ENCODE measurements at places on chromosomes 6 and 20. TPM values are rescaled to one million over a fixed set of nuclear protein-coding genes. Genes with fewer than 3 reads are reported as not detected.

Gene AKIRIN2
- total RNA-seq: 30.6 TPM

Gene FAM184A
- 7.0 TPM for total RNA-seq

Gene FERMT1
- under 0.01 TPM for total RNA-seq

Gene COX4I2
- total RNA-seq: not detected

Gene TREML2
- 0.15 TPM for total RNA-seq

Gene C20orf204
- 1.3 TPM for total RNA-seq

DNA sequence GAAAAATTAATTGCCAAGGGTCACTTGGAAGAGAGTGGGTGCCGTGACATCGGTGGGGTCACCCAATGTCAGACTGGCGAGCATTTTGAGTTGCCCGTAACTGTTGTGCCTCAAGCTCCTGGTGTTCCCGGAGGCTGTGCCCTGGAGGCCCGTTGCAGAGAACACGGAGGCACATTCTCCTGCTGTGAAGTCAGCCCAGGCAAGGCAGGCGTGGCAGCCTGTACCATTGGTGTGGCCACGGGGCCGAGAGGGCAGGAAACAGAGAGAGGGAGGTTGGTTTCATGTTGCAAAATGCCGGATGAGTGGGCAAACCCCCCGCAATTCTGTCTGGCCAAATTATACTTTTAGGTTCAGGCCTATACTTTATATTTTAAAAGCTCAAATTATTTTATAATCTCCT, 81.2 kb downstream of the THBS2 start:
- H3K4me1 ChIP-seq: no peaks in the 10 kb centered on the region
- no peaks in the 10 kb centered on the region for H3K27me3 ChIP-seq
- no peak overlapping the region for H3K4me3 ChIP-seq

- no peaks in the 10 kb centered on the region for H3K36me3 ChIP-seq
- no peak overlapping the region for H3K4me3 ChIP-seq
- DNase-seq: no peak
- H3K27ac ChIP-seq: no peak overlapping the region
- no peaks in the 10 kb centered on the region for H3K4me1 ChIP-seq
These were observed 121.2 kb downstream of the INSM1 start for GRCh38 chr20:20489054-20489453.

DNA sequence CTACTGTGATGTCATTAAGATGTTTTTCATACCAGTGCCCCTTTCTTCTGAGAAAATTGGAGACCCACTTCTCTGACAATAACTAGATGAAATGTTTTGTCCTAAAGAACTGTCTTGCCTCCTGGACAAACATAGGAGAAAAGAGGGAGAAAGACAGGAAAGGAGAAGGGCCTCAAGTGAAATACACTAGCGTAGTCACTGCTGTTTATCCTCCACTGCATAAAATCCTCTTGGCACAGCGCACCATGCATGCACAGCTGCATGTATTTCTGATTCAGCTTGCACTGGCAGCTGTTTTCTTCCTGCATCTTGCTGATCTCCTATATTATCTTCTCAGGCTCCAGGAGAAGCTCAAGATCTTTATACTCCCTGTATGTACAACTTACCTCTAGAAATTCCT, 158.0 kb upstream of the BMP5 start:
- H3K27ac ChIP-seq: no peak overlapping the region
- H3K36me3 ChIP-seq: no peaks in the 10 kb centered on the region
- H3K4me3 ChIP-seq: no peak overlapping the region
- H3K4me1 ChIP-seq: no peaks in the 10 kb centered on the region
- no peak for DNase-seq

DNA sequence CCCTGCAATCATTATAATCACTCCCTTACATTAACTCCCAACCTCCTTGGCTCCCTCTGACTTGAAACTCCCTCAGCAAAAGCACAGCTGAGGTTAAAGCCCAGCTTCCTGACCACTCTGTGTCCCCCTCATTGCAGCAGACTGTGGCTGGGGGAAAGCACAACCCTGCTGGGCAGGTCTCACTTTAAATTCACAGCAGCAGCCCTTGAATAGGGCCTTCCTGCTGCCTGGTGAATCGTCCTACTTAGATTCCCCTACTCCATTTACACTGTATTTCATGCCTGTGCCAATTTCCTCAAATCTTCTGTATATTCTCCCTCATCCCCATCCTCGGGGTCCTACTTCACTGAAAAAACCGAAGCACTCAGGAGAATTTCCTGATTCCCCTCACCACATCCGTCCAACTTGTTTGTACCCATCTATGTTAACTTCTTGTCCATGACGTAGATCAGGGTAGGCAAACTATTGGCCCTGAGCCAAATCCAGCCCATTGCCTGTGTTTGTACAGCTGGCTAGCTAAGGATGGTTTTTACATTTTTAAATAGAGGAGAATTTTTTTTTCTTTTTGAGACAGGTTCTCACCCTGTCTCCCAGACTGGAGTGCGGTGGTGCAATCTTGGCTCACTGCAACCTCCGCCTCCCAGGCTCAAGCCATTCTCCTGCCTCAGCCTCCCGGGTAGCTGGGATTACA, 31.5 kb upstream of the GCM1 start:
- no peak overlapping the region for H3K27ac ChIP-seq
- H3K36me3 ChIP-seq: no peaks in the 10 kb centered on the region
- no peaks in the 10 kb centered on the region for H3K27me3 ChIP-seq
- peak; percentile 75 for DNase-seq
- no peaks in the 10 kb centered on the region for H3K4me1 ChIP-seq
- H3K4me3 ChIP-seq: no peak overlapping the region

DNA sequence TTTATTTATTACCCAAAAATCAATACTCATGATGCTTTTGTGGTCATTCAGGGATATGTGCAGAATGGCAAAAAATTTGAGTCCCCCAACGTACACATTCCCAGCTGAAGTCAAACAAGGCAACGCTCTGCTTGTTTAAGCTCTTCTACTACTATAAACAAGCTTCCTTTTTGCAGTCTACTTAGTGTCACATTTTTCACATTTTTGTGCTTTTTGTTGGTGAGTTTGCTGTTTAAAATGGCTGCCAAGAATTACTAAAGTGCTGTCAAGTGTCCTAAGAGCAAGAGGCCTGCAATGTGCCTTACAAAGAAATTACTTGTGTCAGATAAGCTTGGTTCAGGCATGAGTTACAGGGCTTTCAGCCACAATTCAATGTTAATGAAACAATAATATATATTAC, 2.1 kb downstream of the WFDC8 start:
- no peaks in the 10 kb centered on the region for H3K4me1 ChIP-seq
- no peak overlapping the region for H3K4me3 ChIP-seq
- H3K27ac ChIP-seq: no peak overlapping the region
- H3K27me3 ChIP-seq: no peaks in the 10 kb centered on the region

DNA sequence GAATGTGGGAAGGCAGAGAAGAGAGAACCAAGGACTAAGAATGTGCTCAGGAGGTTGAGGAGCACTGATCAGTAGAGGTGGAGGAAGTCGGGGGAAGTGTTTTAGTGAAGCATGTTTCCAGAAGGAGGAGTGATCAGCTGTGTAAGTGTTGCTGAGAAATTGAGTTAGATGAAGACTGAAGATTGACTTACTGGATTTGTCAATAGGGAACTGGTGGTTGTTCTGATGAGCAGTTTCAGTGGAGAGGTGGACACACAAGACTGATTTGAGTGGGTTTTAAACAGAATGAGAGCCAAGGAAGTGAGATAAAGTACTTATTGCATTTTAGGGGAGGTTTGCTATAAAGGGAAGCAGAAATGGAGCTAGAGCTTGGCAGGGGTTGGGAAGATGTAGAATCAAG, 182.6 kb downstream of the CDKAL1 start:
- H3K36me3 ChIP-seq: no peaks in the 10 kb centered on the region
- no peak for DNase-seq
- no peak overlapping the region for H3K27ac ChIP-seq
- H3K4me1 ChIP-seq: no peaks in the 10 kb centered on the region

GRCh38 chr20:49631856-49632418, 64.0 kb upstream of the PTGIS start:
- DNase-seq: no peak
- no peaks in the 10 kb centered on the region for H3K36me3 ChIP-seq
- H3K4me3 ChIP-seq: no peak overlapping the region
- no peak overlapping the region for H3K27ac ChIP-seq

- no peaks in the 10 kb centered on the region for H3K36me3 ChIP-seq
- H3K27ac ChIP-seq: no peak overlapping the region
- no peak for DNase-seq
- no peak overlapping the region for H3K4me3 ChIP-seq
- no peaks in the 10 kb centered on the region for H3K27me3 ChIP-seq
These were observed 100.1 kb downstream of the GRM4 start for GRCh38 chr6:34045771-34046170.

DNA sequence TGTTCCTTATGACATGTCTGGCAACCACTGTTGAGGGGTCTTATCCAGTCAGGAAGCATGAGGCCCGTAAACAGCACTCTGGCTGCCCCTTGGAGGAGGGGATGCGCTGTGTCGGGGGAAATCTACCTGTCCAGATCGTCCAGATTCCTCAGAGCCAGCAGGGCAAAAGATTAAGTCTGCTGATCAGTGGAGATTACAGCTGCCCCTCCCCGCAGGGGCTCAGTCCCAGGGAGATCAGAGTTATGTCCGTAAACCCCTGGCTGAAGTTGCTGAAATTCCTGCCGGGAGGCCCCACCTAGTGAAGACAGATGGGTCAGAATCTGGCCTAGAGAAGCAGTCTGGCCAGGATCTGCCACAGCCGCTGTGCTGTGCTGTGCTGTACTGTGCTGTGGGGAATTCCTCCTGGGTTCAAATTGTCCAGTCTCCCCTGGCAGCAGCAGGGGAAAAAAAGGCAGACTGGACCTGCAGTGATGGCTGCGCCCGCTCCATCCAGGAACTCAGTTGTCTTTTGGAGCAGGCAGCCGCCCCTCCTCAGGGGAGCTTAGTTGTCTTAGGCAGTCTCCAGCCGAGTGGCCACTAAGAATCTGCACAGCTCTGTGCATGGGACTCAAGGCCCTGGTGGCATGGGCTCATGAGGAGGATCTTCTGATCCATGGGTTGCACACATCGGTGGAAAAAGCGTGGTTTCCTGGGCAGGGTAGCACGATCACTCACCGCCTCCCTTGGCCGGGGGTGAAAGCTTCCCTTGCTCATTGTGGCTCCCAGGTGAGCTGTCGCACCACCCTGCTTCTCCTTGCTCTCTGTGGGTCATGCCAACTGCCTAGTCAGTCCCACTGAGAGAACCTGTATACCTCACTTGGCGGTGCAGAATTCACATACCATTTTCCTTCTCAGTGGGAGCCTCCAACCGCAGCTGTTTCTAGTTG, 1368.8 kb upstream of the ADGRB3 start:
- H3K27me3 ChIP-seq: no peaks in the 10 kb centered on the region
- no peaks in the 10 kb centered on the region for H3K4me1 ChIP-seq
- no peak overlapping the region for H3K4me3 ChIP-seq

DNA sequence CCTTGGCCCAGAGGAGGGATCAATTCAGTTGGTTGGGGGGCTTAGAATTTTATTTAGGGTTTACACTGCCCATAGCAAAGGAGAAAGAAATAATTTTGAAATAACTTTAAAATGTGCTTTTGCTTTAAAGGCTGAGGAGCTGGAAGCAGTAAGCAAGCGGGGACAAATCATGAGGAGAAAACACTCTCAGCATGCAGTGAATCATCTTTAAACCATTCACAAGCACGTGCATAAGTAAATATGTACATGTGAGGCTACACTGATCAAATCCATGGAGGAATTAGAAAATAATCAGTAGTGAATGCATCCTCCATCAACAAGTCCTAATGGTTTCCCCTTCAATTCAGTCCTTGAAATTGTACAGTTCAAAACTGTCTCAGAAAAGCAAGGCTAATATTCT, 181.0 kb downstream of the MTFR2 start:
- H3K27ac ChIP-seq: no peak overlapping the region
- no peak overlapping the region for H3K4me3 ChIP-seq
- H3K27me3 ChIP-seq: no peaks in the 10 kb centered on the region
- no peak for DNase-seq

DNA sequence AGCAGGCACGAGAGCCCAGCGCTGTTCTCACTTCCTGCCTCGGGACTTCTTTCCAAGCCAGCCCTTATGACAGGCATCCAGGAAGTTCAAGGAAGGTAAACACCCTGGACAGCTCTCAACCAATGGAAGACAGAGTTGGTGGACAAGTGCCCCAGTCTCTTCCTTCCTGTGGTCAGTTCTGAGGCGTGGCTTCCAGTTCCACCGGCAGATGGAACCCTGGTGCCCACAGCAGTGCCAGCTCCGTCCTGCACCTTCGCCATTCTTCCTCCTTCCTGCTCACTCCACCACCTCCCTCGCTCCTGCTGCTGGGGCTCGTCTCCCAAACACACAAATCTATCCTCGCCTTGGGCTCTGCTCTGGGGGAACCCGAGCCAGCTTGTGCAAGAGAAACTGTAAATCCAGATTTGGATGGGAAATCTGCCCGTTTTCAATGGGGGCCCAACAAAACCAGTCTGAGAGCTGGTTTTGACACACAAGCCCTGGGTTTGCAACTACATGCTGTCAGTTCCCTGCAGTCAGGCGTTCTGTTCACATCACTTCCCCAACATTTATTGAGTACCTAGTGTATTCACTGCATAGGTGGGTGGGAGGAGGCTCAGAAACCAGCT, 162.7 kb downstream of the GRM4 start:
- H3K36me3 ChIP-seq: no peaks in the 10 kb centered on the region
- peak; percentile 41 for DNase-seq
- no peaks in the 10 kb centered on the region for H3K27me3 ChIP-seq
- H3K4me3 ChIP-seq: peak overlapping the region; percentile 45
- H3K4me1 ChIP-seq: no peaks in the 10 kb centered on the region
